ENCODE measurements at places on chromosomes 2 and 18. TPM values are rescaled to one million over a fixed set of nuclear protein-coding genes. Genes with fewer than 3 reads are reported as not detected.

DNA sequence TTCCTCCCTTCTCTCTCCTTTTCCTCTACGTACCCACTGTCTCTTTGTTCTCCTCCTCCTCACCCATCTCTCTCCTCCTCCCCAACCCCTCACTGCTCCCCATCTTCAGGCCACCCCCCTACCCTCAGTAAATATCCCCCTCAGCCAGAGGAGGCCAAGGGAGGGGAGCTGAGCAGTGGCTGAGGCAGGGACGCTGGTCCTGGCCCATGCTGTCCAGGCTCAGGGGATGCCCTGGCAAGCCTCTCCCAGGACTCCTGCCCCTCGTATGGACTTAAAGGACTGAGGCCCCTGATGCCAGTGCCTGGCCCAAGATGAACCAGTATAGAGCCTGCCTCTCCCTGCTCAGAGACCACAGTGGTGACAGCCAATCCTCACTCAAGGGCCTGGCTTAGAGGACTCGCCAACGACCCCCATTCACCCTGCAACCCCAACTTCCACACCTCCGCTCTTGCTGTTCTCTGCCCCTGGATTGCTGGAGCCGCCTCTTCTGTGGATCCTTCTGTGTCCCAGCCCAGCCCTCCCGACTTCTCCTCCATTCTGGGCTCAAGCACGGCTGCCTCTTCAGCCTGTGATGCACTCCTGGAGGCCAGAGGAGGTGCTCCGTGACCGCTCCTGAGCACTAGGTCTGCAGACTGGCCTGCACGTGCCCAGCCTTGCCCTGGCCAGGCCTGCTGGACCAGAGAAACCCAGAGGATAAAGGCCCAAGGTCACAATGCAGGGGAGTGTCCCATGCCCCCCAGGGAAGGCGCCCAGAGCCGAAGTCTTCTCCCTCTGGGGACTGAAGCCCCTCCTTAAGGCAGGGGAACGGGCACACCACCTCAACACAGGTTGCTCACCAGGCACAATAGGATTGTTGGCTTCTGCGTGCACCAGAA lies 9.5 kb upstream of the DUSP2 start:
- no peak for DNase-seq

DNA sequence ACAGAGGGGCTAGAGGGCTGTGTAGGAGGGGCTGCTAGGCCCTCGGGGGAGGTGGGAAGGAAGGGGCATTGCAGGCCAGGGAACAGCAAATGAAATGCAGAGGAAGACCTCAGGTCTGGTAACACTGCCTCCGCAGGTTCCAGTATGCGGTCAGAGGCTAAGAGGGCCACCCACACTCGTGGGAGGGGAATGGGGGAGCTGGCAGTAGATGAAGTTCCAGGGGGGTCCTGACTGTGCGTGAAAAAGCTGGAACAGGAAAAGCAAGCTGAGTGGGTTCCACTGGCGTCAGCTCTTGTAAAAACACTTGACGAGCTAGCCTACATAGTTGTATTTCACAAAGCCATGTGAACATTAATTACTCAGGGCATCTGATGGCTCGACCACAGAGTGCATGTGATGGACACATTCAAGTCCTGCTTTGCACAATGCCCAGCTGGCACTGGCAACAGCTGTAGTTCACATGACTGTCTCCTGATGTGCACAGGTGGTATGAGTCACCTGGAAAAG lies 29.0 kb upstream of the PTPN4 start:
- DNase-seq = no peak

The CIB4 gene
- 0.19 TPM for total RNA-seq

DNA sequence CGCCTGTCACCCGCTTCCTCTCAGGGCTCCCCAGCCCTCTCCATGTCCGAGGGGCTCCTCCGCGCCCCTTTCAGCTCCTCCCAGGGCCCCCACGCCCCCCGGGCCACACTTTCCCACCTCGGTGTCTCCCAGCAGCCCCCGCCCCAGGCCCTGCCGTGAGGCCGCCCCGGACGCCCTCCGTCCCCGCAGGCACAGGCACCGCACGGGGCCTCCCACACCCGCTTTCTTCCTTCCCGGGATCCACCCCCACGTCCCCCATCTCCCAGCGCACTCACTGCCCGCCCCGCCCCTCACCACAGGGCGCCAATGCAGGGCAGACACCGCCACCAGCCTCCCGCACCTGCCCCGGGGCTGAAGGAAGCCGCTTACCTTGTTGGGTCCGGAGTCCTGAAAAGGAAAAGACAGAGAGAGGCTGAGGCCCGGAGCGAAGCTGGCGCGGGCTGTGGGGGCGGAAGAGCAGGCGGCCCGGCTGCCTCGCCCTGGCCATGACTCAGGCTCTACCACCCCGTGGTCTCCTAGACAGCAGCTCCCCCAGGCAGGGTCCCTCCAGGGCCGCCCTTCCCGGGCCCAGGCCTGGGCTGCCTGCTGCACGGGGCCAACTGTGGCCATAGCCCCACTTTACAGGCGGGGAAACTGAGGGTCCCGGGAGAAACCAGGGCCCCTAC lies 37.7 kb downstream of the KIF1A start:
- no peak for DNase-seq

The GPR155 gene
- total RNA-seq = 3.0 TPM

The ANKRD30B gene
- not detected for total RNA-seq

- DNase-seq = no peak
Measured at GRCh38 chr2:26585100-26585499, 56.1 kb downstream of the CIB4 start.

DNA sequence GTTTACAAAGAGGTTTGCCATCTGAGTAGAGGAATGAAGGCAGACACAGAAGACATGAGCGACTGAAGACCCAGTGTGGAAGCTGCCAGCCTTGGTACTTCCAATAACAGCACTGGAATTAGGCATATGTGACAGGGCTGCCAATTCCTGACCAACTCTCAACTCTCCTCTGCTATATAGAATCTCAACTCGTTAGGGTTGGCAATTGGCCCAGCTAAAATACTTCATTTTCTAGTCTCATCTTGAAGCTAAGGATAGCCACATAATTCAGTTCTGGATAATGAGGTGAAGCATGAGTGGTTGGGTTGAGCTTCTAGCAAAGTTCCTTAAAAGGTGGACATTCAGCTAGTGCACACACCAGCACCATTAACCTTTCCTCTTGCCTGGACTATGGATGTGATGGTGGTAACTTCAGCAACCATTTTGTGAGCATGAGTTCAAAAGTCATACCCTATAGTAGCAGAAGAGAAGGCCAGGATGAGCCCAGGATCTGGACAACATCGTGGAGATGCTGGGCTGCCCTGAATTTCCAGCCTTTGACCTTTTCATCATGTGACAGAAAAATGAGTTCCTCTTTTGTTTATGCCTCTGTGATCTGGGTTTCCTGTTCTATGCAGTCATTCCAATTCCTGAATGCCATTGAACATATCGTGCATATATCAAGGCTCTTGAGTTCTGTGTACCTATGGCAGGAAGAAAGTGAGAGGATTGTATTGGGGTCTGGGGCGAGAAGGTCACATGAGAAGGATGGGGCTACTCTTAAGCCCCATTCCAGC lies 68.1 kb upstream of the HAAO start:
- DNase-seq = no peak

The VIT gene
- total RNA-seq = 0.19 TPM

The ADGRF3 gene
- 0.33 TPM for total RNA-seq

DNA sequence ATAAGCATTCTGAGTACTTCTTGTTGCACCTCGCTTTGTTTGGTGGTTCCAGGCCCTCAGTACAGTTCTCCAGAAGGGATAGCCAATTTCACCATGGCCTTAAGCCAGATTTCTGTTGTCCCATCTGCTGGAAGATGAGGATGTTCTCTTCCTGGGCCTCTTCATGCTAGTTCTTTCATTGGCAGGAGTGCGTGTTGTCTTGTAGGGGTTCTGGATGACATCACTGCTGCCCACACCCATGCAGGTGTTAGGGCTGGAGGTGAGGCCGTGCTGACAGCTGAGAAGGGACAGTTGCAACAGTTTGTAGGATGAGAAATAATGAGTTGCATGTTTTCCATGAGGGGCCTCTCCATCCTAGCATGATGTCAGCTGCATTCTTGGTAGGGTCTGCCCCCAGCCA lies 142.9 kb downstream of the LDLRAD4 start:
- DNase-seq = no peak

Data from thymus (tissue), 14 donors.